Lower lobe of right lung (tissue), 2 donors: ENCODE measurements at places on chromosomes 11 and 22. TPM values are rescaled to one million over a fixed set of nuclear protein-coding genes. Genes with fewer than 3 reads are reported as not detected.

DNA sequence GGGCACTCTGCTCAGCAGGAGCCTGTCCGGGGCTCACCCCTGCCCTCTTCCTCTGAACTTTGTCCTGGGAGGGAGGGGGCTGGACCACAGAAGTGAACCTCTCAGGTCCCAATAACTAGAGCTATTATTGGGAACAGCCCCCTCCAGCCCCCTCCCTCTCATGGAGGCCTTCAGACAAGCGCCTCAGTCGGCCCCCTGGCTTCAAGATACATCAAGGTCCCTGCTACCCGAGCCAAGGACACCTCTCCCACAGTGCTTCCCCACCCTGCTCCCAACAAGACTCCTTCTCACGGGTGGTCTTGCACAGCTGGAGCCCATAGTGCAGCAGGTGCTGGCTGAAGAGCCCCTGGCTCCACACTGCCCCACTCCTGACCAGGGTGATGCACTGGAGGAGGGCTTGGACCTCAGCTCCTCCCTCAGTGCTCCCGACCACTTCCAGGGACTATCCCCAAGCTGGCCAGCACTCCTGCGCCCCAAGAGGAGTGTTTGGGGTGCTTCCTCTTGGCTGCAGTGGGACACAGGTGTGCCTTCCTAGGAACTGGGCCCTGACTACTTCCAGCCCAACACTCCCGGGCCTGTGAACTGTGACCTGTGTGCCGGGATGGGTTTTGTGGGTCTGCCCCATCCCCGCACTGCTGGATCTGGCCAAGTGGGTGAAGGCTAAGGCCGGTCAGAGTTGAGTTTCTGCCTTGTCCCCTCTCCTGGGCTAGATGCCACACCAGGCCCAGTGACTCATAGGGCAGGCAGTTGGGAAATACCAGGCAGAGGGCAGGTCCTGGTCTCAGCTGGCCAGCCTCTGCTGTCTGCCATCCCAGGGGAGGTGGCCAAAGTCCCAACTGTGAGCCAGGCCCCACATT lies 2.2 kb downstream of the PNPLA2 start:
- DNase-seq = peak; percentile 88

GRCh38 chr11:8679006-8679405 lies 3.5 kb downstream of the TRIM66 start:
- no peak for DNase-seq

DNA sequence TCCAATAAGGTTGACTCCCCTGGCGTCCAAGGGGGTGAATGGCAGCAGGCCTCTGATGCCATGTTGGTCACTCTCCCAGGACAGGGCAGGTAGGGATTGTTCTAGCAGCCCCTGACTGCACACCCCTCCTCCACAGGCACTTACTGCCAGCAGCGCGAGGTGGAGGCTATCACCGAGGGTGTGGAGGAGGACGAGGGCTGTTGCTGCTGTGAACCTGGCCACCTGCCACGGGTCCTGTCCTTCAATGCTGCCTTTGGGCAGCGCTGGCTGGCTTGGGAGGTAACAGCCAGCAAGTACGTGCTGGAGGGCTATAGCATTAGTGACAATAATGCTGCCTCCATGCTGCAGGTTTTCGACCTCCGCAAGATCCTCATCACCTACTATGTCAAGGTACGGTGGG lies 7.7 kb upstream of the SIPA1 start:
- no peak for DNase-seq

DNA sequence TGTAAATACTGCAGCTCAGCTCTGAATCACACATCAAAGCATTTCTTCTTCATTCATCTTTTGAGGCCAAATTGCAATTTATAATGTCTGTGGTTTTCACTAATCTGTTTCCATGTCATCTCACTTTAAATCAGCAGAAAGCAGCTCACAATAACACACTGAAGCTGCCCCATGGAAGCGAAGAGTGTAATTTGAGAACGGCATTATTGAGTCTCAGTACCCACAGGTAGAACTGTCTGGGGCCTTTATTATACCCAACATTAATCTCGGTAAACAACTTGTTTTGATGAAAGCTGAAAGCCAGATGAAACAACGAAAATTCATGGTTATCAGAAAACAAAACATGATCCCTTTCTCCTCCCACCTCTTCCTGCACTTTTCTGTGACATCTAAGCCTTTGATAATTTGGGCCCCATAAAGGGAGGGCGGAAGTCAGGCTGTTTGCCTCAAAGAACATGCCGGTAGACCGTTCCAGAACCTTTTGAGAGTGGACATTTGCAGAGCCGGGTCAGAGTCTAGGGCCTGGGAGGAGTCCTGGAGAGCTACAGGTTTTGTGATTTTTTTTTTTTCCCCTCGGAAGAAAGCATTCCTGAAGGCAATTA lies 68.2 kb upstream of the SESN3 start:
- DNase-seq = no peak

DNA sequence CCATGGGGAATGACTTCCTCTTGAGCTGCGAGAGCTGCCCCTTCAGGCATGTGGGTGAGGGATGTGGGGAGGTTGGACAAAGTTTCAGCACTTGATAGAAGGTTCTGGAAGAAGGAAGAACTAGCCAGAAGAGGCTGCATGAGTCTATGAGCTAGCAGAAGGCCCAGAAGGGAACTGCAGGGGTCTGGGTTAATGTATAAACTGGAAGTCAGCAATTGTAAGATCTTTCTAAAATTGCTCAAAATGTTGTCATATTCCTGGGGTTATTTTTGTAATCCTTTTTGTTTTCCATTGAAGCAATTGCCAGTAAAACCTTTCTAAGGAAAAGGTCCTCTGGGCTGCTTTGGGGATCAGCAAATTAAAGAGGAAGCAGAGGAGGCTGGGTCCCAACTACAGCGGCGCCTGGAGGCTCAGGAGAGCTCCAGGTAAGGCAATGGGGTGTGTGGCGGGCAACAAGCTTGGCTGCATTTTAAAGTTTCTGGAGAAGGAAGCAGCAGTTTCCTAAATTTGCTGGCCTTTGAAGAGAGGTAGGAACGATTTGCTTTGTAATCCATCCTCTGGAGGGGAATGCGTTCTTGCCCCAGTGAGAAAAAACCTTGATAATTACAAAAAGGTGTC lies 29.2 kb downstream of the ADAMTS15 start:
- DNase-seq = no peak

- DNase-seq = no peak
These were observed 6.2 kb downstream of the ADAMTS15 start for GRCh38 chr11:130454491-130455252.

- peak; percentile 32 for DNase-seq
These were observed 456 bp upstream of the SPI1 start for GRCh38 chr11:47378836-47379170.

DNA sequence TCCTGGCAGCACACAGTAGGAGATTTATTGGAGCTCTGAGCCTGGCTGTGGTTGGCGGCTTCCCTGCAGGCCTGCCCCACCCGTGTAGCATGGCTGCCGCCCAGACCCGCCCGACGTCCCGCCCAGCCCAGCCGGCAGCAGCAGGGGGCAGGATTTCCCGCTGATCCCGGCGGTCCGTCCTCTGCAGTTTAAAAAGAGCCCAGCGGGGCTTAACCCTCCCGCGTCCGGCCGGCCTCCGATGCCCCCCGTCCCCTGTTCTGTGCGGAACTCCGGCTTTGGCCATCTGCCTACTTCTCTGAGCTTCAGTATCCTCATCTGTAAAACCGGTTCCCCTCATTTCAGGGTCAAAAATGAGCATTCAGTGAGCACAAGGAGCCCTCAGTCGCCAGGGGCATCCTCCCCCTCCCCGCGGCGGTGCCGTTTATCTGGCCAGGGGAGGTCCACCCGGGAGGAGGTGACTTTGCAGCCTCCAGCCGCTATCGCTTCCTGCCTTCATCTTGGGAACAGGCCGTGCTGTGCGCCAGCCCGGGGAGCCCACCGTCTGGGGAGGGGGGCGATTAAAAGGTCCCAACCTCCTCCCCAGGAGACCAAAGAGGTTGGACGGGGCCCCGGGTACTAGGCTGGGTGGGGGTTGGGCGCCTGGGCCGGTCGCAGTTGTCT lies at the start of gene GAS2L1:
GAS2L1 (plus strand) TSS at position 476 of the 660 bp plus-strand sequence. CDS start 1,456 bp downstream, outside the sequence.
- peak; percentile 86 for DNase-seq

DNA sequence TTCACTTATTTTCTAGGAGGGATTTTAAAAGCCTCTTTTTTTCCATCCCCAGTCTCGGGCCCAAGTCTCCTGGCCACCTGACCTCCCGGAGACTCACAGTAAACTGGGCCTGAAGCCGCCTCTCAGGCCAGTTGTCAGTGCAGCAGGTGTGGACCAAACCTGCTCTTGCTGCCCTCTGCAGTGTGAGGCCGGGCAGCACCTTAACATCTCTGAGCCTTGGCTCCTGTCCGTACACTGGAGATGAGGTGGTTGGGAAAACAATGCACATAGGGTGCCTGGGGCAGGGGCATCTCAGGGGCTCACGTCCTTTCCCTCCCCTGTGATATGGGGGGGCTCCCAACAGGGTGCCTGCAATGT lies 45.1 kb downstream of the PHF21B start:
- DNase-seq = no peak

- no peak for DNase-seq
These were observed 1.4 kb downstream of the FAM111A start for GRCh38 chr11:59144096-59144495.

- no peak for DNase-seq
These were observed 3.9 kb downstream of the ENDOD1 start for GRCh38 chr11:95093548-95093947.

ACRV1 gene
- total RNA-seq = not detected

C22orf15 gene
- total RNA-seq = 5.9 TPM

SAAL1 gene
- 9.5 TPM for total RNA-seq

CHCHD10 gene
- total RNA-seq = 114 TPM

RTCB gene
- 58.2 TPM for total RNA-seq

ATF4 gene
- 327 TPM for total RNA-seq

MRGPRE gene
- total RNA-seq = not detected

GNAZ gene
- total RNA-seq = 2.4 TPM

CYB5R2 gene
- 16.0 TPM for total RNA-seq

OR5B21 gene
- not detected for total RNA-seq

CDC42BPG gene
- 16.3 TPM for total RNA-seq

MTNR1B gene
- not detected for total RNA-seq
